Aorta (tissue), 5 donors: ENCODE measurements at places on chromosomes 4 and X. TPM values are rescaled to one million over a fixed set of nuclear protein-coding genes. Genes with fewer than 3 reads are reported as not detected.

- H3K4me3 ChIP-seq, result no peak overlapping the region
- H3K36me3 ChIP-seq, result no peaks in the 10 kb centered on the region
- no peak for DNase-seq
- H3K27me3 ChIP-seq, result no peaks in the 10 kb centered on the region
- H3K27ac ChIP-seq, result no peak overlapping the region
These were observed 217.9 kb downstream of the HS6ST2 start for GRCh38 chrX:132740316-132741123.

DNA sequence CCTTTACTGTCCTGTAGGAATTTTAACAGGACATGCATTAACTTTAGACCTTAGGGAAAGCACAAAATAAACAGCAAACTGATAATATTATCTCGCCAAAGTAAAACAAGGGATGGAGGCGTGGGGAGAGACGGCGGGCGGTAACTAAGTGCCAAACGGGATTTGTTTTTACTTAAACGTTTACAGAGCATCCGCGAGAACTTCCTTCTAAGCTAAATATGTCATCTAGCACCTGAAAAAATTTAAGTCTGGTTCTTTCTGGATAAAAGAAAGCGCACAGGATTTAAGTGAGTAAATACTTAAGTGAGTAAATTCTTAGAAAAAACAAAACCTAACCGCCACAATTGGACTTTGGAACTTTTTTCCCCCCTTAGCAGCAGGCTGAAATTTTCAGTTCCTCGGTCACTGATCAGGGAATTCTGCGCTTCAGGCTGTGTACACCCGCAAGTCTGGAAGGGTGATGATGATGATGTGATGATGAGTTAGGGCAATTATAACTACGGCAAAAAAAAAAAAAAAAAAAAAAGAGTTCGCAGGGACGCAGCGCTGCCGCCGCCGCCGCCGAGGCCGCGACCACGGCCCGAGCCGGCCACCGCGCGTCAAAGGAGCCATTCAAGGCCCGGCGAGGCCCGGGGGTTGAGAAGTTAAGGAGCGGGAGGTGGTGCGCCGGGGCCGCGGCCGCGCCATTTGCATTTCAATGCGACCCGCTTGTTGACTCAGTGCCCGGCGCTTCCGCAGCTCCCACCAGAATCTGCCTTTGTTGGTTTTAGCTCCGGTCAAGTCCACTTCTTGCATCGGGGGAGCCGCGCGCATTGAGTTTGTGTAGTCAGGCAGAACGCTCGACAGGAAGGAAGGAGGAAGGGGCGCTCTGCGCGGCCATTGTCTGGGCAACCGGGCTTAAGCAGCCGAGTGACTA is 108.8 kb downstream of the SPRY1 start:
- peak overlapping the region; percentile 60 for H3K4me3 ChIP-seq
- H3K27me3 ChIP-seq, result no peaks in the 10 kb centered on the region
- peak; percentile 75 for DNase-seq
- peaks cover 1% of the 10 kb centered on the region for H3K4me1 ChIP-seq

Gene LRAT
- 0.27 TPM for total RNA-seq

Gene DNAAF6
- not detected for total RNA-seq

GRCh38 chrX:115459883-115460880 is 100.8 kb upstream of the PLS3 start:
- H3K36me3 ChIP-seq, result no peaks in the 10 kb centered on the region
- DNase-seq, result no peak
- H3K27me3 ChIP-seq, result no peaks in the 10 kb centered on the region
- H3K4me1 ChIP-seq, result no peaks in the 10 kb centered on the region

- H3K27ac ChIP-seq, result no peak overlapping the region
- H3K4me1 ChIP-seq, result peaks cover 2% of the 10 kb centered on the region
- H3K27me3 ChIP-seq, result no peaks in the 10 kb centered on the region
These were observed 400.5 kb downstream of the RAPGEF2 start for GRCh38 chr4:159503236-159504008.

DNA sequence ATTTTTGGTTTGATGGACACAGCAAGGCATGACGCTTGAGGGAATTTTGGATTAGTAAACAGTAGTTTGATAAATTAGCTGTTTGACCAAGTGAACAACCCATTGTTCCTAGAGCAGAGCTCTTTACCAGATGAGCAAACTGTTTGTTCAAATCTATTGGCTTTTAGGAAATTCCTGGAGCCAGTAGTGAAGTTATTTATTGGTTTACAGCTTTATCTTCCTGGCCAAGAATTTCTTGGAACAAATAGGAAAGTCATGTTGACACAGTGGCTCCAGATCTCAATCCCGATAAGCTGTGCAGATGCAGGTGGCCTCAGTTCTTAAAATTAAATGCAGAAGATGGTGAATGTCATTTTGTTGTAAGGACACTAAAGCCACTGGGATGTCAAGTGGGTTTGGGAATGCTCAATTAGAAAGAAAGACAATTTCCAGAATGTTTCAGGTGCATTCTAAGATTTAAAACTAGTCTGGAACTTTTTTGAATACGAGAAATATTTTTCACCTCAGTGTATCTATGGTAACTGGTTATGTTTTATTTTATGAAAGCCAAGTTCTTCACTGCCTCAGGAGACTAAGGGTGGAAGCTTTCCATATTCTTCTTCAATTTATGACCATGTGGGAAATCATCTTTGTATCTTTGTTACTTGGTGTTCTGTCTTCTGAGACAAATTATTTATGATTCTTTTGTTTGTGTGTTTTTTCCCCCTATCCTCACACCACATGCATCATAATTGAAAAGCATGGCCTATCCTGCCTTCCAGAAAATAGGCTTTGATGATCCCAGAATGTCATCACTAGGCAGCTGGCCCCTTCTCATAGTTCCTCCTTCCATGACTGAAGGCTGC is 554.5 kb downstream of the STIM2 start:
- no peaks in the 10 kb centered on the region for H3K36me3 ChIP-seq
- DNase-seq, result no peak
- H3K4me1 ChIP-seq, result peaks cover 1% of the 10 kb centered on the region
- no peak overlapping the region for H3K27ac ChIP-seq

GRCh38 chrX:42837101-42837726 is 59.3 kb upstream of the PPP1R2C start:
- no peak overlapping the region for H3K27ac ChIP-seq
- no peaks in the 10 kb centered on the region for H3K27me3 ChIP-seq
- no peak for DNase-seq
- H3K4me1 ChIP-seq, result no peaks in the 10 kb centered on the region

DNA sequence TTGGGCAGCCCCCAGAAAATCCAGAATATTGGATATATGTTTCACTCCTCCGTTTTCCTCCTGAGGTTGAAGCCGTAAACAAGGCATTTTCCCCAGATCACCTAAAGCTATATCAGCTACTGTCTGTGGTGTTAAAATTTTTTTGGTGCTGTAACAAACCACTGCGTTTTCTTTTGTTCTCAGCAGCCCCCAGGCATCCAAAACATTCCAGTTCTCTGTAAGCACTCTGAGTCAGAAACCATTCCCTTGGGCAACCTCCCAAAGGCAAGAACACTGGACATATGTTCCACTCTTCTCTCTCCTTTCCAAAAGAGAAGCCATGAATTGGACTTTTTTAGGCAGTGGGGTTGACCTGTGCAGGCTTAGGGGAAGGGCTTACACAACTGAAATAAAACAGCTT is 310.9 kb downstream of the MID1IP1 start:
- H3K27ac ChIP-seq, result no peak overlapping the region

DNA sequence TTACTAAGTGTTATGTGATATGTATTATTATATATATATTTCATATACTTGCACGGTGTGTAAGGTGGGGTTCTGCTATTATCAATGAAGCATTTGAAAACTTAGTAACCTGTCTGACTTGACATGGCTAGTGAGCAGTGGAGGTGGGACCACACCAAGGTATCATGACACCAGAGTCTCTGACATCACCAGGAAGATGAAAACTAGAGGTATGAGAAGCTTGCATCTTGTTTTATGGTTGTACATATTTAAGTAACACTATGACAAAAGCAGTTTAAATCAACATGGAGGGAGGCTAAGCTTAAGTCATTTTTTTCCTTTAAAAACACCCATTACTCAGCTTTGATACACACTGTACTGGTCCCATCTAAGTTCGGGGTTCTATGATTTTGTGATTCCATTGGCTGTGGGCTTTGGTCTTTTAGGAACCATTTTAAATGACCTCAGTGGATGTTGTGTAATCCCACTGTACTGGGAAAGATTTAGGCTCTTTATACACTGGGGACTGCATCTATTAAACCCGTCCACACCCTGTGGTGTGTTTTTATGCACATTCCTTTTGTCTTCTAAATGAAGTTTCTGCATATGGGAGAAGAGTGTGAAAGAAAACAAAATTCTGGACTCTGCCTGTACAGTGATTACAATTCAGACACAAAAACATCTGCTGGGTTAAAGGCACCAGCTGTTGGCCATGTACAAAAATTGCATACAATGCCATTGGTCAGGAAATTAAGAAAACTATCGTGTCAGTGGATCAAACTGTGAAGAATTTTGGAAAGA is 570.6 kb downstream of the SPRY1 start:
- DNase-seq, result no peak
- no peak overlapping the region for H3K4me3 ChIP-seq
- H3K27me3 ChIP-seq, result no peaks in the 10 kb centered on the region
- no peak overlapping the region for H3K27ac ChIP-seq

Gene BMP3
- total RNA-seq, result 0.19 TPM

GRCh38 chr4:15037923-15038541 is 35.8 kb downstream of the CPEB2 start:
- no peak for DNase-seq
- H3K4me1 ChIP-seq, result no peaks in the 10 kb centered on the region
- no peaks in the 10 kb centered on the region for H3K27me3 ChIP-seq

- H3K27ac ChIP-seq, result no peak overlapping the region
- H3K27me3 ChIP-seq, result no peaks in the 10 kb centered on the region
- H3K4me1 ChIP-seq, result no peaks in the 10 kb centered on the region
- DNase-seq, result no peak
These were observed 17.0 kb upstream of the SYTL5 start for GRCh38 chrX:37989304-37989703.

Gene HOPX
- total RNA-seq, result 3.5 TPM

Gene TRAPPC11
- 31.9 TPM for total RNA-seq

GRCh38 chrX:53682885-53683555 is 3.5 kb downstream of the HUWE1 start:
- peak overlapping the region; percentile 33 for H3K4me3 ChIP-seq
- H3K27ac ChIP-seq, result peak overlapping the region; percentile 91
- no peak for DNase-seq
- no peaks in the 10 kb centered on the region for H3K4me1 ChIP-seq
- no peaks in the 10 kb centered on the region for H3K27me3 ChIP-seq
- H3K36me3 ChIP-seq, result no peaks in the 10 kb centered on the region

GRCh38 chr4:20529691-20530090 is 170.6 kb upstream of the PACRGL start:
- H3K36me3 ChIP-seq, result no peaks in the 10 kb centered on the region
- DNase-seq, result no peak
- no peak overlapping the region for H3K27ac ChIP-seq
- H3K4me1 ChIP-seq, result no peaks in the 10 kb centered on the region
- H3K27me3 ChIP-seq, result no peaks in the 10 kb centered on the region

GRCh38 chrX:9090766-9091165 is 56.8 kb upstream of the FAM9B start:
- no peak overlapping the region for H3K27ac ChIP-seq
- no peaks in the 10 kb centered on the region for H3K27me3 ChIP-seq
- no peaks in the 10 kb centered on the region for H3K36me3 ChIP-seq
- DNase-seq, result no peak
- no peak overlapping the region for H3K4me3 ChIP-seq

GRCh38 chr4:173195109-173195508 is 26.5 kb downstream of the GALNT7 start:
- H3K27ac ChIP-seq, result no peak overlapping the region
- H3K27me3 ChIP-seq, result no peaks in the 10 kb centered on the region
- no peak for DNase-seq
- H3K36me3 ChIP-seq, result no peaks in the 10 kb centered on the region

- H3K36me3 ChIP-seq, result peaks cover 3% of the 10 kb centered on the region
- H3K27ac ChIP-seq, result no peak overlapping the region
- no peaks in the 10 kb centered on the region for H3K27me3 ChIP-seq
- DNase-seq, result no peak
These were observed 40.2 kb upstream of the CD99 start for GRCh38 chrX:2650865-2651264.

Gene CDS1
- 0.48 TPM for total RNA-seq

Gene RRH
- 0.27 TPM for total RNA-seq

Gene SNCA
- 11.2 TPM for total RNA-seq

DNA sequence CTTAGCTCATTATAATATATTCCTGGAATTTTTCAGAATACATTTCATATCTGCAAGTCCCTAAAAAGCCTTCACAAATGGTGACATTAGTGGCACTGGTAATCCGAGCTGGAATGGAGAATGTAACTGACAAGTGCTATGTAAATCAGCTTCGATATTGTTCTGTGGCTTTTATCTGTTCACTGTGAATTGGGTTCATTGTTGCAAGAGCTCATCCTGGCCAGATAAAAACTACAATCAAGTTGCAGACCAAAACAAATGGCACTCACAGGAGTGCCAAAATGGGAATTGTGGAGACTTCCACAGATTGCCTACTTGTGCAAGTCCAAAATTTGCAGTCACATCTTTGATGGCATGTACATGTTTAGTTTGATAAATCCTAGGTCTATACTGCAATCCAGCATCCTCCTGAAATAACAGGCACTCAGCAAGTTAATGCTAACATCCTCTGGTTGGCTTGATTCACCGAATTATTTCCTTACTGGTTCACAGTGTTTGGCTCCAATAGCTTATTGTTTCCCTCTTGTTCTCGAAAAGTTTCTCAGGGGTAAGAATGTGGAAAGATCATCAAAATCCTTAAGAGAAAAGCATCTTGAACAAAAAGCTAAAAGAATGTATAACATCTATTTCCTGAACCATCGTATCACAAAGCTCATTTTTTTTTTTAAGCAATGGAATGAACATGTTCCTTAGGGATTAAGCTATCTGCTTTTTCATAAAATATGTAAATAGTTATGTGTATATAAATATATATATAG is 904.9 kb downstream of the CENPC start:
- no peaks in the 10 kb centered on the region for H3K27me3 ChIP-seq
- no peaks in the 10 kb centered on the region for H3K36me3 ChIP-seq
- no peaks in the 10 kb centered on the region for H3K4me1 ChIP-seq

Gene PPP2R2C
- 1.3 TPM for total RNA-seq

GRCh38 chrX:154443992-154444754 is at the start of gene FAM50A:
FAM50A (plus strand) TSS chrX:154444141; CDS start chrX:154444236, 95 bp downstream.
- DNase-seq, result peak; percentile 92
- peak within 1 kb of the TSS; percentile 23 for H3K4me3 ChIP-seq
- no peaks in the 10 kb centered on the region for H3K4me1 ChIP-seq
- no peaks in the 10 kb centered on the region for H3K27me3 ChIP-seq
- no peak within 1 kb of the TSS for H3K27ac ChIP-seq
- no peaks in the 10 kb centered on the region for H3K36me3 ChIP-seq

DNA sequence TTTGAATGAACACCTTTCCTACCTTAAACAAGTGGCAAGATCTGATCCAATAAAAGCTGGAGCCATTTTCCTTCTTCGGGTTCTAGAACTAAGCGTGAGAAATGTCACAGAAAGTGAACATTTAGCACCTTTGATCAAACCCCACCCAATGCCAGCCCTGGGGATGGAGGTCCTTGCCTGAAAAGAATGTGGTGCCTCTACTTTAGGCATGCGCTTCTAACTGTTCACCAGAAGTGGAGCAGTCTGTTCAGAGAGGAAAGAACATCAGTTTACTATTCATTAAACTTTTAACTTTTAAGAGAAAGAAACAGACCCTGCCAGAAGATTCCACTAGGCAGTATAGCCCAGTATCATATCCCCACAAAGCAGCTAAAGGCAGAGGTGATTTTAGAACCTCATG is 75.9 kb downstream of the INTS12 start:
- no peak overlapping the region for H3K4me3 ChIP-seq
- H3K27ac ChIP-seq, result no peak overlapping the region
- no peaks in the 10 kb centered on the region for H3K27me3 ChIP-seq
- H3K36me3 ChIP-seq, result no peaks in the 10 kb centered on the region

GRCh38 chr4:89904524-89904923 is 9.9 kb downstream of the MMRN1 start:
- DNase-seq, result no peak
- no peak overlapping the region for H3K4me3 ChIP-seq
- H3K36me3 ChIP-seq, result no peaks in the 10 kb centered on the region
- no peaks in the 10 kb centered on the region for H3K27me3 ChIP-seq
